ENCODE measurements at places on chromosomes 16 and 17.

GRCh38 chr16:87823181-87823929 is 46.0 kb downstream of the SLC7A5 start:
- no peak overlapping the region for H3K4me3 ChIP-seq
- DNase-seq = no peak
- H3K36me3 ChIP-seq = no peaks in the 10 kb centered on the region
- H3K27ac ChIP-seq = no peak overlapping the region

GRCh38 chr17:60640503-60640902 is 37.1 kb upstream of the BCAS3 start:
- H3K27me3 ChIP-seq = no peaks in the 10 kb centered on the region
- no peak for DNase-seq
- H3K4me3 ChIP-seq = no peak overlapping the region
- H3K27ac ChIP-seq = no peak overlapping the region
- no peaks in the 10 kb centered on the region for H3K36me3 ChIP-seq

GRCh38 chr17:31289790-31290189 is 7.2 kb downstream of the OMG start:
- H3K27me3 ChIP-seq = no peaks in the 10 kb centered on the region
- no peaks in the 10 kb centered on the region for H3K4me1 ChIP-seq
- H3K4me3 ChIP-seq = no peak overlapping the region

- no peak for DNase-seq
- H3K27ac ChIP-seq = no peak overlapping the region
Observed at GRCh38 chr17:51439395-51440229, 179.3 kb downstream of the UTP18 start.
